ENCODE measurements at places on chromosomes 1 and 21.

DNA sequence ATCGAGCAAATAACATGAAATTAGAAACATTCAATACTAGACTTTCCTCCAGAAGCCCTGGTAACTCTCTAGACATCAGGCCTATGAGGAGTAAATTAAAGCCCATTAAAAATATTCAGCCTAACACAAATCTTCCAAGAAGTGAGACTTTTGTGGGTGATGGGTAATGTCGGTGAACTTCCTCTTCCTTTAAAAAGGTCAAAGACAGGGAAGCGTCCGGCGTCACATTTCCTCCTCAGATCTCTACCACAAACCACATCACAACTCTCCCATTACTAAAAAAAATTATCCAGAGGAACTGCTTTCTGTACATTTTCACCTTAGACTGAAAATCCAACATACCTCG lies 1.4 kb downstream of the EIF4G3 start:
- DNase-seq = no peak

GRCh38 chr1:40890771-40891170 lies 28.6 kb upstream of the CITED4 start:
- no peak for DNase-seq

DNA sequence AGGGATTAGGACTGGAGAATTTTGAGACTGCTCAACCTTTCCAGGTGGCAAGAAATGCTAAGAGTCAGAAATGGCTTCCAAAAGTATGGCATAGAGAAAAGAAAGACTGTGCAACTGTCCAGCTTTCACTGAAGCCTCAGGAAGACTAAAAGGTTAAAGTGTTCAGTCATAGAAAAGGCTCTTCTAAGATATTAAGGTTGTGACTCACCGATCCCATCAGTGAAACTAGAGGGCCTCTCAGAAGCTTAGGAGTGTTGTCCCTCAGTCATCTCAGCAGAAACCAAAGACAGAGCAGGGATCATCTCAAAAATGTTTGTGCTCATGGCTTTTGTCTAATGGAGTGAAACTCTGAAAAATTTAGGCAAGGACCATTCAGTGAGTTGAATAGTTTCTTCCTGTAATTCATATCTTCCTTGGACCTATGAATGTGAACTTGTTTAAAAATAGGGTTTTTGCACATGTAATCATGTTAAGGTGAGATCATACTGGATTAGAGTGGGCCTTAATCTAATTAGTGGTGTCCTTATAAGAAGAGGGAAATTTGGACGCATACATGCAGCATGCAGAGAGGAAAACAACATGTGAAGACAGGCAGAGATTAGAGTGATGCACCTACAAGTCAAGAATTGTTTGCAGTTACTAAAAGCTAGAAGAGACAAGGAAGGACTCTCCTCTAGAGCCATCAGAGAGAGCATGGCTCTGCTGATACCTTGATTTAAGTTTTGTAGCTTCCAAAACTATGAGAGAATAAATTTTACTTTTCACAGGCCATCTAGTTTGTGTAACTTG lies 71.3 kb downstream of the RPE65 start:
- DNase-seq = no peak

DNA sequence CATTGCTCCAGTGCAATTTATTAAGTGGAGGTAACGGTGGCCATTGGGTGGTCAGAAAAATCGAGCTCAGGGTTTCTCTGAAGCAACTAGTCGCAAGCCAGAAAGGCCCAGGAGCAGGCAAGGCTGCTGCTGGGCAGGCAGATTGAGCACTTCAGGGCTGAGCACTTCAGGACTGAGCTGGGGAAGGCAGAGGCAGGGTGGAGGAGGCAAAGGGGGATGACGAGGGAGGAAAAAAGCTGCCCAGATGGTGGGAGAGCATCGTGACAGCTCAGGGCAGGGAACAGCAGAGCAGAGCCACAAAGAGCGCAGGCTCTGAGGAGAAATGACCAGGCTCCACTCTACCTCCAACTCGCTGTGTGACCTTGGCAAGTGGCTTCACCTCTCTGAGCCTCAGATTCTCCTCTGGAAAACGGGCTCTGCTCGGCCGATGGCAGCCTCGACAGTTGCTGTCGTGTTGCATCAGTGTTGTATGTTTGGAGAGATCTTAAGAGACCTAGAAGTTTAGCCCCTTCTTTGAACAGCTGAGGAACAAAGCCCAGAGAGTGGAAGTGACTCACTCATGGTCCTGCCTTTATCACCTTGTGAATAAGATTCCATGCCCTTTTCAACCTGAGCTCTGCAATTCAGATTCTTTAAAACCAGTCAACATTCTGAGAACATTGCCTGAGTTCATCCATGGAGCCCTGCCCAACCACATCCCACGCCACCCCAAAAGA lies 141.4 kb downstream of the SYF2 start:
- no peak for DNase-seq

- DNase-seq = peak; percentile 28
Measured at GRCh38 chr1:212285685-212286555, 710 bp downstream of the PPP2R5A start.

DNA sequence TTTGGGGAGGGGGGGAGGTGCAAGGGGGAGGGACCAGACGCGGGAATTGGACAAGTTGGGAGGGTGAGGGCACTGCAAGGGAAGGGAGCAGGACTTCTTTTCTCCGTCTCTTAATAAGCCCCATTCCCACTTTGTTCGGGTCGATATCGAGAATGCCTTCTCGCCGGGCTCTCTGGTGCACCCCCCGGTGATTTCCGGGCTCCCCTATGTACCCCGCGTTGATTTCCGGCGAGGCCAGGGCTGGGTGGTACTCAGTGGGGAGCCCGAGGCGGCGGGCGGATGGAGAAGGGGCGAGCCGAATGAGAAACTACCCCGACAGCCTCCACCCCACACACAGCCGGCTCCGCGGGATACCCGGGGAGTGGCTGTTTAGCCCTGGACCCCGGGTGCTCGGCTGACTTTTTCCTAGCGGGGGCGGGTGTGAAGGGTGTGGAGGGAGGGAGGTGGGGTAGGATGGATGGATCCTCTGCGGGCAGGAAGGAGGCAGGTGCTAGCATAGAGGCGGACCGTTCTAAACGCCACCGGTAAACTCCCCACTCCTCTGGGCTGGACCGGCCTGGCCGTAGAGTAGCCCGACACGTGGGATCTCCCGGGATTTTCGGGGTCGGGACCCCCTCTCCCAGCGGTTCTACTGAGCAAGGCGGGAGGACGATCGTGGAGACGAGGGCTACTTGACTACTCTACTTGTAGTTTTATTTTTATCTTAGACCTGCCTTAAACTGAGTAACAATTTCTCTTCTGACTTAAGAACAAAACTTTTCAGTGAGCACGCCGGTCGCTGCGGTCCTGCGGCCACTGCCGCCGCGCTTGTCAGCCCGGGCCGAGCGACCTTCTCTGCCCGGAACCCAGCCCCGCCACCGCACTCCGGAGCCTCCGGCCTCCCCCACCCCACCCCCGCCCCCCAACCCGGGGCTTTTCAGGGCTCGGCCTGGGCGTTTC lies 1.0 kb downstream of the RNF220 start:
- no peak for DNase-seq

- DNase-seq = no peak
Measured at GRCh38 chr1:27590917-27591508, 12.9 kb downstream of the AHDC1 start.

DNA sequence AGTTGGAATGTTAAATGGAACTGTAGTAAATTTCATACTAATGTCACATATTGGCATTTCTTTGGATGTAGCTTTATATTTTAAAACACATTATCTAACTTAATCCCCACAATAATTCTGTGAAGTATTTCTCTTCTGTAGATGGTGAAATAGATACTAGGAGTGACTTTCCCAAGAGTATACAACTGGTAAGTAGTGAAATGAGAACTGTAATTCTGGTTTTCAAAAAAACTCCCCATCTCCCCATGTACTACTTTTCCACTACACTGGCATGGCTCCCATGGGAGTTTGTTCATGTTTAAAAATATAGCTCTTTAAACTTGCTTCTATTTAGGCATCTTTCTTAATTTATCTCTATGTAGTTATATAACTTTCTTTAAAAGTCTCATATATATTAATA lies 10.2 kb downstream of the CHML start:
- DNase-seq = no peak

GRCh38 chr1:110055493-110056284 lies 14.8 kb downstream of the ALX3 start:
- DNase-seq = no peak

DNA sequence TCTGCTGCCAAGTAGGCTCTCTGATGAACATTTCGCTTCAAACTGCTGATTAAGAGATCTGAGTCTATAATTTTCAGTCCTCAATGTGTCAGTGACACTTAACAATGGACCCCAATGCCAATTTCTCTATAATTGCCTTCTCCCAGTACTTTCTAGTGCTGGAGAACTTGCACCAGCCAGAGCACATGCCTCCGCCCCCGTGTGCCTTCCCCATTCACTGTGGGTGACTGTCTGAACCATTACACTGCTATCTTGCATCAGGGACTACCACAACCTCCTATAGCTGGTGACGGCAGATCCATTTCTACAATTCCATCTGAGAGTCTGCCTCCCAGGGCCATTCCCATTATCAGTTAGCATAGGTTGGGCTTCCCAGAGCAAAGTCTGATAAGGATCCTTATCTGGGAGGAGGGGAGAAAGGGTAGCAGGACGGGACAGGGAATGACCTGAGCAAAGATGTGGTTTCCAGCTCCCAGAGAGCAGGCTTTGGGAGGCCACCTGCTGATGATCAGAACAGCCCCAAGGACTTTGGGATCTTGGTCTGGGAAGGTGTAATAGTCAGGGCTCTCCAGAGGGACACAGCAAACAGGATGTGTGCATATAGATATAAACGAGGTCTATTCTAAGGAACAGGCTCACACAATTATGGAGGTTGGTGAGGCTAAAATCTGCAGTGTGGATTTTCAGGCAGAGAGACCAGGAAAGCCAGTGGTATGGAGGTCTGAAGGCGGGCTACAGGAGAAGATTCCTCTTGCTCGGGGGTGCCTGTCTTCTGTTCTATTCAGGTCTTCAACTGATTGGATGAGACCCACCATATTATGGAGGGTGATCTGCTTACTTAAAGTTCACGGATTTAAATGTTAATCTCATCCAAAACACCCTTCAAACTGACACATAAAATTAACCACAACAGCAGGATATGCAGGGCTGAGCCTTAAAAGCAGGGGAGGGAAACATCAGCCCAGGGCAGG lies 238.2 kb downstream of the PTPRU start:
- DNase-seq = no peak

DNA sequence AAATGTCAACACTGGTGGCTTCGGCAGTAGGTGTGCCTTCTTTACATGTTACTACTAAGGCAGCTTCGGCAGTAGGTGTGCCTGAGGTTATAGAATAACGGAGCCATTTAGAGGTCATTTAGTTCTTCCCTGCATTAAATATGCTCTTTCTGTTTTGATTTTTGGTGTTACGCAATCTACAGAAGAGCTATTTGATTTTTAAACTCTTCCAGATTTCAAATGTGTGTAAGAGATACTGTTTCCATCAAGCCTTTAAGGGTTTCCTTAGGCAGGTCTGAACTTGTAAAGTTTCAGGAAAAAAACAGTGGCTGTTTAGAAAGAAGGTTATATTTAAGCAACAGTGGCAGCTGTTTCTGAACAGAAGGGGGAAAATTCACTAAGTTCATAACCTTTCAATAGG lies 54.8 kb downstream of the PIK3R3 start:
- DNase-seq = no peak

- DNase-seq = no peak
Measured at GRCh38 chr1:7222695-7223015, 437.4 kb downstream of the CAMTA1 start.

DNA sequence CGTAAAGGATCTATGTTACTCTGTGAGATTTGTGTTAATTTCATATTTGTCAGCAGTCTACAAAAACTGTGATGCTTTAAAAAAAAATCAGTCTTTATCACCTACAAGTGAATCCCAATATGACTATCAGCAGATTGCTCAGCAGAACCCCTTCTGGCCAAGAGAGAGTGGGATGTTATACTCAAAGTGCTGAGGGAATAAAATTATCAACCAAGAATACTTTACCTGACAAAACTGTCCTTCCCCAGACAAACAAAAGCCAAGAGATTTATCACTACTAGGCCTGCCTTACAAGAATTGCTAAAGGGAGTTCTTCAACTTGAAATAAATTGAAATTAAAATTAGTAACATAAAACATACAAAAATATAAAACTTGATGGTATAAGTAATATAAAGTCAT lies 105.2 kb downstream of the SLC35F3 start:
- DNase-seq = no peak

DNA sequence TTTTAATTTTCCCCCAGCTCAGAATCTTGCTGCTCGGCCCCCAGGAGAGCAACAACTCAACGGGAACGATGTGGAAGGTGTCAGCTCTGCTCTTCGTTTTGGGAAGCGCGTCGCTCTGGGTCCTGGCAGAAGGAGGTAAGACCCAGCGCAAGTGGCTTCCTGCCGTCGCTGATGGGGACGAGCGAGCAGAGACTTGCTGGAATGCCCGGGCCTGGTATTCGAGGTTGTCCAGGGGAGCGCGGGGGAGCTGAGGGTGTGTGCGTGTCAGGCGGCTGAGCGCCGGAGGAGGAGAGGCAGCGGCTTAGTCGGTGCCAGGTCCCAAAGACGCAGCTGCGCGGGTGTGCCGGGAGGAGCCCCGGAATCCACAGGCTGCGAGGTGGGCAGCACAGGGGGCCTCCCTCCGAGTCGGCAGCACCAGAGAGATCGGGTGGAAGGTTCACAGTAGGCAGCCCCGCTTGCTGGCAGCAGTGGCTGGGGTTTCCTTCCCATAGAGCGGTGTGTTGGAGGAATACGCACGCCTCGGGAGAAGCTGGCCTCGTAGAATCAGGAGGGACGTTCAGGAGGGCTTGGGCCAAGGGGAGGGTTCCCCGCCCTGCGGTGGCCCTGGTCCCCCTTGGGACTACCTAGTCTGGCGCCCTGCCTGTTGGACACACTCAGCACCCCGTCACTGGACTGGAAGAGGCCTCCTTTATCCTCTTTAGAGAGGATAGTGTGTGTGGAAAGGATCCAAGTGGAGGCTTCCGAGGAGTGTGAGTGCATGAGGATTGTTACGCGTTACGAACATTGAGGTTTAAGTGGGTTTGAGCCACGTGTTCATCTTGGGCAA lies 547 bp downstream of the PDPN start:
- DNase-seq = no peak

GRCh38 chr1:47545912-47546483 lies 108.2 kb downstream of the FOXD2 start:
- no peak for DNase-seq

GRCh38 chr1:219582296-219582695 lies 30.6 kb downstream of the ZC3H11B start:
- no peak for DNase-seq

DNA sequence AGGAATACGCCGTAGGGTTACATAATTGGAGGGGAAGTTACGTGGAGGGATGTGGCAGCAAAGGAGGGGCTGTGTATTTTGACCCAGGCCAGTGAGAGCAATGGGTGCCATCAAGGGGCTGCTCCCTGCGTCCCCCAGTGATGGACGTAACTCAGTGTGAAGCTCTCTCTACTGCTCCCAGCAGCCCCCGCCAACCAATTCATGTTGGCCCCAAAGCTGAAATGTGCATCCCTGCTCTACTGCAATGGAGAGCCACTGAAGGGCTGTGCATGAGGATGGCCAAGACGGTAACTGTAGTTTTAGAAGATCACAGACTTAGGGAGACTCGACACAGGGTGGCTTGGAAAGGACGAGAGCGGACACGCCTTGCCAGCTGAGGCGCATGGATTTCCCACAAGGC lies 38.3 kb downstream of the PGBD5 start:
- no peak for DNase-seq

- DNase-seq = no peak
Measured at GRCh38 chr1:40905061-40905460, 42.9 kb upstream of the CITED4 start.

All from NCI-H1930 (cell line).